Activated T-helper 2 cell treated with anti-CD3 and anti-CD28 coated beads, Interferon-gamma antibody, Interleukin-2, Interleukin-4, amounts not matched to agents 10 μg/mL and 5 μg/mL and 100 μg/mL, durations not matched to agents 14 hours and 24 hours and 36 hours (primary cell): ENCODE measurements at places on chromosomes 6 and 20.

DNA sequence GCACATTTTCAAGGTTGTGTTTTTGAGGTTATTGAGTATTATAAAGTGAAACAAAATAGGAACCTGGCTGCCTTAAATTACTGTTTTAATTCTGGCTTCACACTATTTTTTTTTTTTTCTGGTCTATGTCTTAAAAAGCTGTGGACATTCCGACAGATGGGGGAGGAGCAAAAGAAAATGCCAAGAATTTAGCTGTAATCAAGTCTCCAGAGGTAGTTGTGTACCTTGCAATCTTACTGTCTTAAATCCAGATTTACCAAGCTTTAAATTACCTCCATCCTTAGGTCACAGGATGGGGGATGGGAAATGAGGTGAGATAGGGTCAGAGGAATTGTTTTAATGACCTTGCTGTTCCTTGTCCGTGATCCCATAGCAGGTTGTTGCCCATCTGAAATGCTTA, 182.8 kb downstream of the UTRN start:
- no peaks in the 10 kb centered on the region for H3K27me3 ChIP-seq
- H3K4me3 ChIP-seq: peak overlapping the region; percentile 47
- peak overlapping the region; percentile 50 for H3K27ac ChIP-seq
- no peak for DNase-seq

DNA sequence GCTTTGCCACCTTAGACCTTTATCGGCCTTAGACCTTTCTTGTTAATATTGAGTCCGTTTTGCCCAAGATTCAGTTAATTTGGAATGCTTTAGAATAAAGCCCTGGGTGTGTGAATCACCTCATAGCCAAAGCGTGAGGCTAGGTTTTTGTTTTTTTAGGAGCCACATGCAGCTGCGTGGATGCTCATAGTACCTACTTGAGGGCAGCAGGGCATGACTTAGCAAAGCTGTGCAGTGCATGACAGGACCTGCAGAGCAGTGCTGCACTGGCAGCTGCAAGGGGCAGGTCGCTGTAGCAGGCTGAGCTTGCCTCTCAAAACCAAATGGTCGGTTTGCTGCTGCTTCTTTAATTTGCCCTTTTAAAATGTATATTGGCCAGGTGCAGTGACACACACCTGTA, 116.1 kb downstream of the JAG1 start:
- no peak overlapping the region for H3K4me3 ChIP-seq
- H3K27ac ChIP-seq: no peak overlapping the region

DNA sequence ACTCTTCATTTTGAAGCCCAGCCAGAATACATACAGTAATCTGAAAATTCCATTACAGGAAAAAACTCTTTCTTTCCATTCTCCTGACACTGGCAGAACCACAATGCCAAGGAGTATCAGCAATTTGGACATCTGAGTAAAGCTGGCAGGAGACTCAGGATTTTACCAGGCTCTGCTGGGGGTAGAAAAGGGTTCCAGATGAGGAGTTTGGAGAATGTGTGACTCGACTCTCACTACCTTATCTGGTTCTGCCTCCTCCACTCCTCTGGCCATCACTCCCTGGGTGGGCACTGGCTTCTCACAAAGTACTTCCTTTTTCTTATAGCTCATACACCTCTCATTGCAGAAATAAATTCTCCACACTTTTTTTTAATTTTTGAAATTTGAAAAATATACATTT, 10.6 kb upstream of the WFDC8 start:
- H3K27ac ChIP-seq: no peak overlapping the region
- H3K36me3 ChIP-seq: no peaks in the 10 kb centered on the region
- H3K27me3 ChIP-seq: peaks cover 14% of the 10 kb centered on the region
- H3K4me3 ChIP-seq: no peak overlapping the region

DNA sequence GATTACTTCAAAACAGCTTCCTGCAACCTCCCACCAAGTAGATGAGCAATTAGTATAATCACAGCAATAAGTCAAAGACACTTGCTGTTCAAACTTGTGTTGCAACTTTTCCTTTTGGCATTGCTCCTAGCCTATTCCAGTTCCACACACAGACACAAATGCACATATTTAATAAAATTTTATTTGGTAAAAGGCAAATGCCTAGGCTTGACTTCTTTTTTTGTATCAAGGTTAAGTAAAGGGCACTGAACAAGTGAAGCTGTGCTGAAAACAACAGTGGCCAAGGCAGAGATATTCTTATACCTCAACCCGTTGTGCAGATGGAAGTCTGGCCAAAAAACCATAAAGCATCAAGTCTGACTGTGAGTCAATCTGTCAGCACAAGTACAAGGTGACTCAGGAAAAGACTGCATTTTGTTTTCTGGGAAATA, 708.4 kb upstream of the CITED2 start:
- no peaks in the 10 kb centered on the region for H3K4me1 ChIP-seq
- no peak overlapping the region for H3K27ac ChIP-seq
- H3K4me3 ChIP-seq: no peak overlapping the region
- H3K27me3 ChIP-seq: no peaks in the 10 kb centered on the region
- DNase-seq: no peak
- no peaks in the 10 kb centered on the region for H3K36me3 ChIP-seq

DNA sequence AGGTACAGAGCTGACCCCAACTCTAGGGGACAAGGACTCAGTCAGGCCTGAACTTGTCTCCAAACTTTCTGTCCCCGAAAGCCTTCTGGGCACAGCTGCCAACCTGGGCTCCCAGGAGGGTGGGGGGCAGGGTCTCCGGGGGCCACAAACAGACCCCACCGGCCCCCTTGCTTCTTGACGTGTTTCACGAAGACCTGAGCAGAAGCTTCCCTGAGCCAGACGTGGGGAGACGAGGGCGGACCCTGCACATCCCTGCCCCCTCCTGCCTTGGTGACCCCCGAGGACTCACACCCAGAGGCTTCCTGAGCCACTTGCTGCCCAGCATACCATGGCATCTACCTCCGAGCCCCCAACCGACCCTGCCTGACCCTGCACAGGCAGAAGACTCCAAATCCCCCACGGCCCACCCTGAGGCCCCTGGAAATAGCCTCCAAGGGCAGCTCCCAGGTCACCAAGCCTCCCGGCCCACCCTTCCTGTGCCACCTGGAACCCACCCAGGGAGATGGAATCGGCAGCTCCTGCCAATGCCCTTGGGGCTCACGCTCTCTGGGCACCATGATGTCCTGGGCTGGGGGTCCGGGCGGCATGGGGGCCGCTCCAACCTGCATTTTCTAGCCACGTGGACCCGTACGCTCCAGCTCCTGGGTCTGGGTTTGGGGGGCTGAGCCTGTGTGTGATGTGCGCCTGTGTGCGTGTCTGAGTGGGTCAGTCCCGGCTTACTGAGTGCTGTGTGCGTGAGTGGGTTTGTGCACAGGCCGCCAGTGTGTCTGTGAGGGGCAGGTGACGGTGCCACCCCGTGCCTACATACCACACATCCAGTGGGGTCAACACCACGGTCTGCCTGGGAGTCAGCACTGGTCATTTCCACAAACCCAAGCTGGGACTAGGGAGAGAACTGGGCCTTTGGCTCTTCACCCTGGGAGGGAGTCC, 2.5 kb upstream of the PTK6 start:
- no peak overlapping the region for H3K4me3 ChIP-seq
- peaks cover 2% of the 10 kb centered on the region for H3K27me3 ChIP-seq
- no peak for DNase-seq
- no peak overlapping the region for H3K27ac ChIP-seq
- H3K4me1 ChIP-seq: peaks cover 5% of the 10 kb centered on the region

DNA sequence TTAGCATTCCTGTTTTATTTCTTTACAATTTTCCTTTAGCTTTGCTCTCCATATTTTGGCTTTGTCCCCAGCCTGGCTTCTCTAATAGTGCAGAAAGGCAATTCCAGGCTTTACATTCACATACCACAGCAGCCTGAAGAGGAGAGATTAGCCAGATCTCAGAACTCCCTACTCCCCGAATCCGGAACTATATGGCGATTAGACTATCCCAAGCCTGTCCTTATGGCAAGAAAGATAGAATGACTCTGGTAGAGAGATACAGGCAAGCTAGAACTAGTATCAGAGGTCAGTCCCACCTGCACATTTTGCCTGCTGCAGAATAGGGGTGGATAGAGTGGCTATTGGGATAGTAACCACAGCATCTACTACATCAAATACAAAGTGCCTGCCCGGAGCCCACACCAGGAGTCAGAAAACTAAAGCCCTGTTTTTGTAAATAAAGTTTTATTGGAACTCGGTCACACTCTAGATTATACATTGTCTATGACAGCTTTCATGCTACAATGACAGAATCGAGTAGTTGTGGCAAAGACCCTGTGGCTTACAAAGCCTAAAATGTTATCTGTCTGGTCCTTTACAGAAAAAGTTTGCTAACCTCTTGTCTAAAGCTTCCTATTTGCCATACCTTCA, 17.1 kb upstream of the ADIG start:
- DNase-seq: no peak
- H3K27me3 ChIP-seq: no peaks in the 10 kb centered on the region
- H3K4me1 ChIP-seq: no peaks in the 10 kb centered on the region
- H3K27ac ChIP-seq: no peak overlapping the region
- no peak overlapping the region for H3K4me3 ChIP-seq
